Cardiac atrium fibroblast (primary cell): ENCODE measurements at places on chromosomes 7 and 10. TPM values are rescaled to one million over a fixed set of nuclear protein-coding genes. Genes with fewer than 3 reads are reported as not detected.

The TMEM72 gene
- not detected in 2 replicates for total RNA-seq

The UNC5B gene
- 54.9 and 89.7 TPM in 2 replicates for total RNA-seq

The PPP1R3C gene
- total RNA-seq, result 46.4 and 48.4 TPM in 2 replicates

The SPDYE2 gene
- not detected in 2 replicates for total RNA-seq

The GPR22 gene
- not detected in 2 replicates for total RNA-seq

The PDSS1 gene
- 2.7 and 5.0 TPM in 2 replicates for total RNA-seq

The FOXP2 gene
- total RNA-seq, result 0.16 TPM in 1 of 2 replicates, not detected in the other

The RINT1 gene
- total RNA-seq, result 13.5 and 17.2 TPM in 2 replicates

The WDR37 gene
- total RNA-seq, result 7.0 and 13.0 TPM in 2 replicates

The UPK3B gene
- total RNA-seq, result not detected in 2 replicates

The CLRN3 gene
- total RNA-seq, result not detected in 2 replicates

The TRPV5 gene
- total RNA-seq, result not detected in 2 replicates

The MYPN gene
- 0.32 TPM in 1 of 2 replicates, not detected in the other for total RNA-seq

The TEX47 gene
- total RNA-seq, result not detected in 2 replicates

The LYZL1 gene
- total RNA-seq, result not detected in 2 replicates

The AIFM2 gene
- total RNA-seq, result 10.9 and 12.1 TPM in 2 replicates

The ABCC2 gene
- 0.32 and 0.54 TPM in 2 replicates for total RNA-seq

The C10orf62 gene
- not detected in 2 replicates for total RNA-seq

The NOLC1 gene
- 51.5 and 65.0 TPM in 2 replicates for total RNA-seq

The SPACDR gene
- total RNA-seq, result 1.5 TPM in 1 of 2 replicates, not detected in the other

The KIAA1549 gene
- total RNA-seq, result 0.54 and 1.3 TPM in 2 replicates

The NUDT1 gene
- total RNA-seq, result 22.6 and 22.8 TPM in 2 replicates

The CALN1 gene
- total RNA-seq, result not detected in 2 replicates

The SLC13A4 gene
- not detected in 2 replicates for total RNA-seq

The EPHB6 gene
- 5.7 and 6.5 TPM in 2 replicates for total RNA-seq

The SOSTDC1 gene
- total RNA-seq, result not detected in 2 replicates

The RBP3 gene
- not detected in 2 replicates for total RNA-seq

The MYH16 gene
- total RNA-seq, result not detected in 2 replicates

The ADARB2 gene
- not detected in 2 replicates for total RNA-seq

The CYP2W1 gene
- total RNA-seq, result not detected in 2 replicates

The ZNF365 gene
- total RNA-seq, result 0.16 and 0.36 TPM in 2 replicates

The BTRC gene
- total RNA-seq, result 7.0 and 13.1 TPM in 2 replicates

The TAS2R41 gene
- total RNA-seq, result not detected in 2 replicates

The CCT6A gene
- total RNA-seq, result 78.5 and 104 TPM in 2 replicates

The SFMBT2 gene
- 2.4 and 2.9 TPM in 2 replicates for total RNA-seq

The CALHM1 gene
- not detected in 2 replicates for total RNA-seq

The PNLIPRP2 gene
- not detected in 2 replicates for total RNA-seq

The SEC24C gene
- 45.9 and 63.8 TPM in 2 replicates for total RNA-seq

The OR6B1 gene
- total RNA-seq, result not detected in 2 replicates

The CNPY1 gene
- total RNA-seq, result not detected in 2 replicates

The ATOH7 gene
- not detected in 2 replicates for total RNA-seq

The PDZD8 gene
- total RNA-seq, result 22.2 and 22.7 TPM in 2 replicates

The HDAC9 gene
- total RNA-seq, result 3.7 and 6.9 TPM in 2 replicates

The ASAH2 gene
- total RNA-seq, result under 0.01 and 7.3 TPM in 2 replicates

The TUBAL3 gene
- total RNA-seq, result not detected in 2 replicates

The TAS2R5 gene
- total RNA-seq, result 0.16 and 2.7 TPM in 2 replicates

The EXOC6 gene
- total RNA-seq, result 3.6 and 4.3 TPM in 2 replicates

The HYAL4 gene
- total RNA-seq, result 0.16 TPM in 1 of 2 replicates, not detected in the other

The ASB15 gene
- not detected in 2 replicates for total RNA-seq

The OPALIN gene
- not detected in 2 replicates for total RNA-seq

The TNKS2 gene
- 23.6 and 33.7 TPM in 2 replicates for total RNA-seq

The IDI2 gene
- total RNA-seq, result not detected in 2 replicates

The TMEM225B gene
- total RNA-seq, result 1.1 TPM in 1 of 2 replicates, not detected in the other

The HHEX gene
- 3.1 and 14.8 TPM in 2 replicates for total RNA-seq

The CTAGE8 gene
- total RNA-seq, result under 0.01 TPM in 1 of 2 replicates, not detected in the other

The ASB10 gene
- total RNA-seq, result not detected in 2 replicates

The BLVRA gene
- total RNA-seq, result 29.2 and 31.6 TPM in 2 replicates

The ANXA8 gene
- total RNA-seq, result 0.16 and 0.54 TPM in 2 replicates
